ENCODE measurements at places on chromosomes 4 and X.

- no peak for DNase-seq
These were observed 93.0 kb downstream of the HDAC8 start for GRCh38 chrX:72479324-72480274.

DNA sequence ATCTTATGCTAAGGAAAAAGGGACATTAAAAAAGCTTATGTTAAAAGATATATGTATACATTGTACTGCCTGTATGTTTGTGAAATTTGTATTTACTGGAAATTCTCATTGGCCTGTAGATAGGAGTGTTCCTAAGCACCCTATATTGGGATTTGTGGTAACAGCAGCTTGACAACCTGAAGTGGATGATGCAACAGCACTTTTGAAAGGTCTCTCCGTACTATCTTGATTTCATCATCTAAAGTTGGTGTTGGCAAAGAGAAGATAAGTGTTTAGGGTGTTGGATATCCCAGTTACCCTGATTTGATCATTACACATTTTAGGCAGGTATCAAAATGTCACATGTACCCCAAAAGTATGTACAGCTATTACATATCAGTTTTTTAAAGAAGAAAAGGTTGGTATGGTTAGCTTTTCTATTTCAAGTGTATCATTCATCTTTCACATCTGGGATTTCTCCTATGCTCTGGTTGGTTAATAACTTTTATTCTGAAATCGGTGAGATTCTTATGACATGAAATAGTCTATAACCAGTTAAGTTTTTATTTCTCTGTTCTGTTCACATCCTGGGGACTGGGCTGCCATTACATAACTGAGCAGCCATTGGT lies 10.3 kb downstream of the HADH start:
- no peak for DNase-seq

DNA sequence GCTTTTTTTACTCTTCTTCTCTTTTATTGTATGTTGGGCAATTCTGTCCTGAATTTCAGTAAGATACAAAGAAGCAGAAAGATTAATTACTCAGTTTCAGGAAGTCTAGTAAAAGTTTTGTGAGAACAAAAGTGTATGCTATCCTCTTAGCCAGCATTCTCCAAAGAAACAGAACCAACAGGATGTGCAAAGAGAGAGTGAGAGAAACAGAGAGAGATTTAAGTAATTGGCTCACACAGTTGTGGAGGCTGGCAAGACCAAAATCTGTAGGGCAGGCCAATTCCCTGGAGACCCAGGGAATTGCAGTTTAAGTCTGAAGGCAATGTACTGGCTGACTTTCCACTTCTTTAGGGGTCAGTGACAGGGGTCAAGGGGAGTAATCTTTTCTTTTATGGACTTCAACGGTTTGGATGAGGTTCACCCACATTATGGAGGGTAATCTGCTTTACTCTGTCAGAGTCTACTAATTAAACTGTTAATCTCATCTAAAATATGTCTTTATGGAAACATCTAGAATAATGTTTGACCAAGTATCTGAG lies 59.2 kb upstream of the SLC39A8 start:
- DNase-seq: no peak

GRCh38 chr4:11471046-11471441 lies 42.4 kb upstream of the HS3ST1 start:
- DNase-seq: no peak

GRCh38 chr4:76016393-76016792 lies 6.9 kb downstream of the CXCL10 start:
- peak; percentile 13 for DNase-seq

DNA sequence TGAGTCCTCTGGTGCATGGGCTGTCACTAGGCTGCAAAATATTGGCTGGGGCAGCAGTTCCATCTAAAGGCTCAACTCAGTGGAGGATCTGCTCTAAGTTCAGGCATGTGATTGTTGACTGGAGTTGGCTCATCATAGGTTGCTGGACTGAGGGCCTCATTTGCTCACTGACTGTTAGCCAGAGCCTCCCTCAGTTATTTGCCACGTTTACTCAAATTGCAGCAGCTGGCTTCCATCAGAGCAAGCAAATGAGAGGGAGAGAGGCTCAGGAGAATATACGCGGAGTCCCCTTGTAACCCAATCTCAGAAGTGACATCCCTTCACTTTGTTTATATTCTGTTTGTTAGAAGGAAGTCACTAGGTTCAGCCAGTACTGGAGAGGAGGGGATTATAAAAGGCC lies 54.1 kb downstream of the BMP3 start:
- no peak for DNase-seq

- no peak for DNase-seq
These were observed 2594.8 kb downstream of the ARAP2 start for GRCh38 chr4:33649471-33649870.

GRCh38 chr4:36351082-36351666 lies 69.8 kb downstream of the DTHD1 start:
- peak; percentile 2 for DNase-seq
